NB4 (cell line): ENCODE measurements at places on chromosomes 3 and 15.

DNA sequence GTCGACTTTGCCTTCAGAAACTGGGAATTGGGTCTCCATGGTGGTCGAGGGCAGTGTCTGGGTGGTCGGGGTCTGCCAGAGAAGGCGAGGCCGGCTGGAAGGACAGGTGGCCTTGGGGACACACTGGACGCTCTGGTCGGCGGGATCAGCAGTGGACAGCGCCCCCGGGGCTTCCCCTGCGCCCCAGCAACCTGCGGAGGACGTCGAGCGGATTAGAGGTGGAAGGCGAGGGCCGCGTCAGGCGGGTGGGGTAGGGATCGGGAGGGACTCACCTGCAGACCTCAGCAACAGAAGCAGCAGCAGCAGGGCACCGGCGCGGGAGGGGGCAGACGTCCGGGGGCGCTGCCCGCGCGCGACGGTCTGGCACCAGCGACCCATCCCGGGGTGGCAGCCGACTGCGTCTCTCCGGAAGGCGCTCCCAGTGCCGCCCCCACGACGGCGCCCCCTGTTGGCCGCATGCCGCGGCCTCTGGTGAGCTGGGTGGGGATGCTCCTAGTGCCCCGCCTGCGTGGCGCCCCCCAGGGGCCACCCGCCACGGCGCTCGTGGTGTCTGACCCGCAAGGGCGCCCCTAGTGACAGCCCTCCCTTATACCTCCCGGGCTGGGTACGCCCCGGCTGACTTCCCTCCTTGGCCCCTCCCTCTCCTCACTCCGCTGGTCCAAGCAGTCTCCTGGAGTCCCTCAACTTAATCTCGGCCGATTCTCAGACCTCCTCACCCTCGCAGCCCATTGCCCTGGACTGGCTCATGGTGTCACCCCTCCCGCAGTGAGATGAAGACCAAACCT is at the start of gene PRSS50:
PRSS50 (minus strand) TSS at position 423 of the 785 bp plus-strand sequence; CDS start at position 378, 45 bp downstream.
- peak; percentile 22 for DNase-seq

DNA sequence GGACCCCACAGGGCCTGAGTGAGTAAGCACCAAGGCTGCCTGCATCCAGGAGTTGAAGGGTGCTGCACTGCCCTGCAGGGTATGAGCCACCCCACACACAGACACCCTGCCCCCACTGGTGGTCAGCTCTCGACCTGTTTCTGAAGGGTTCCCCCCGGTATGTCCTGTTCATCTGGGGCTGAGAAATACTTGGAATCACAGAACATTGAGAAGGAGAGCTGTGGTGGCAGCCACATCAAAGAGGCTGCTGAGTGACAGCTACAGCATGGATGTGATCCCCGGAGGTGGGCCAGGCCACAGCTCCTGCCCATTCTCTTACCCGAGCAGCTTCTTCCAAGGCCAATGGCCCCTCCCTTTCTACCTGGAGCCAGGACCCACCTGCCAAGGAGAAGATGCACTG is 66.4 kb upstream of the PLXNA1 start:
- DNase-seq = no peak

GRCh38 chr3:88142094-88142624 is 7.6 kb upstream of the C3orf38 start:
- DNase-seq = no peak

- no peak for DNase-seq
These were observed 28.1 kb downstream of the MCF2L2 start for GRCh38 chr3:183400352-183400751.
